ENCODE measurements at places on chromosomes 4 and X.

- DNase-seq, result peak; percentile 77
These were observed 325.3 kb upstream of the FTHL17 start for GRCh38 chrX:31397119-31397518.

GRCh38 chrX:134717698-134718097 is 59.4 kb upstream of the PLAC1 start:
- no peak for DNase-seq

GRCh38 chr4:108702960-108703359 is 52.6 kb downstream of the OSTC start:
- DNase-seq, result no peak

DNA sequence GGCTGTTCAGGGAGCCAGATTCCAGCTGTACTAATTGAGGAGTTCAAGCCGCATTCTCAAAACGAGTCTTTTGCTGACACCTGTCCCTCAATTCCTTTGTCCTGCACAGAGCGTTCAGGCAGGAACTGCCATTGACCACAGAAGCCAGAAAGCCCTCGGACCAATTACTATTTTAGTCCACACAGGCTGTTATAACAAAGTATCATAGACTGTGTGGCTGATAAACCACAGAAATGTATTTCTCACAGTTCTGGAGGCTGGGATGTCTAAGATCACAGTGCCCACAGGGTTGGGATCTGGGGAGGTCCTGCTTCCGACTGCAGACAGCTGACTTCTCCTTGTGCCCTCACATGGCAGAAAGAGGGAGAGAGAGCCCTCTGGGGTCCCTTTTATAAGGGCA is 119.8 kb upstream of the ATP6AP2 start:
- no peak for DNase-seq

DNA sequence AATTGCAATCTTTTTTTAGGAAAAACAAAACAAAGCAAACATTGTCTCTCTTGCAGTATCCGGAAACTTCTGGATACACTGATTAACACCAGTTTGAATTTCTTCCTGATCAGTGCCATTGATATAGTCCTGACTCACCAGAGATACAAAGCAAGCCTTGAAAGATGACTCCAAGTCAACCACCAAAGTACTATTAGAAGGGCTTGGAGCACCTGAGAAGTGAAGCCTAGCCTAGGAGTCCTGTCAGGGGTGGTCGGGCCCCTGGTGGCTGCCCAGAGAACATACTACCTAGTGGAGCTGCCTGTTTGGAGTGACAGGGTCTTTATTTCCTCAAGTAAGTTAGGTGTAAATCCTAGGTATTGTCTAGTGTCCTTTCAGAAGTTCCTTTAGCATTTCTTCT is 593.2 kb downstream of the ZNF674 start:
- peak; percentile 1 for DNase-seq

DNA sequence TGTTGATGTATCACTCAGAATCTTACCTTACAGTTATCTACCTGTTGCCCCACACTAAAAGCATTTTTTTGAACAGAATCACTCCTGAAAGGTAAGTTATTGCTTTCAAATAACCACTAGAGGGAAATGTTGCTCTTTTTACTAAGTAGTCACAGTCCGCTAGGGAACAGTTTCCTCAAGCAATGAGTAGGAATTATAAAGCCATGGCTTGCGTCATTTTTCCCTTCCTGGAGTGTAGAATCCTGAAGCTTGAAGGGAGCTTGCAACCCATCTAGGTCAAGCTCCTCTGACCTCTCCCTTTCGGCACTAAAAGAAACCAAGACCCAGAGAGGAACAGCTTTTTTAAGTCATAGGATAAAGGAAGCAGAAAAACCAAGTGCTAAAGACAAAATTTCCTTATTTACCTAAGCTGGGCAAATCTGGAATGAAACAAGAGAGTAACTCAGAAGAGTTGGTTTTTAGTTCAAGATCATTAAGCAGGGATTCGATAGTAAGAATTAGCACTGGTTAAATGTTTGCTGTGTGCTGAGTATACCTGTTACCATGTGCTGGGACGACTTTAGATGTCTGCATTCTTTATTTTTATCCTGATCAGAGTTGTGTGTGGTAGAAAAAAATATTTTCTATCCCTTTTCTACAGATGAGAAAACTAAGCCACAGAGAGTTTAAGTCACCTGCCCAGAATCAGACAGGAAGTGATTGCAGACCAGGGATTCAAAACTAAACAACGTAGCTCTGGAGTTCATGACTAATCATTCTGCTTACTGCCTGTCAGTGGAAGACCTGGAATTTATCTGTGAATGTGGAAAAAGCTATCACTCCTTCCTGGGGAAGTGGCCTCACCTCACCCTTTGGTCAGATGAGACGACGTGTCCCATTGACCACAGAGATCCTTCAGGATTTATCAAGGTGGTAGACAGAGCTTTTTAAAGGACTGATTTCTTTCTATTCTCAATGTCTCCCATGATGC is 631.5 kb downstream of the RAB28 start:
- peak; percentile 68 for DNase-seq

DNA sequence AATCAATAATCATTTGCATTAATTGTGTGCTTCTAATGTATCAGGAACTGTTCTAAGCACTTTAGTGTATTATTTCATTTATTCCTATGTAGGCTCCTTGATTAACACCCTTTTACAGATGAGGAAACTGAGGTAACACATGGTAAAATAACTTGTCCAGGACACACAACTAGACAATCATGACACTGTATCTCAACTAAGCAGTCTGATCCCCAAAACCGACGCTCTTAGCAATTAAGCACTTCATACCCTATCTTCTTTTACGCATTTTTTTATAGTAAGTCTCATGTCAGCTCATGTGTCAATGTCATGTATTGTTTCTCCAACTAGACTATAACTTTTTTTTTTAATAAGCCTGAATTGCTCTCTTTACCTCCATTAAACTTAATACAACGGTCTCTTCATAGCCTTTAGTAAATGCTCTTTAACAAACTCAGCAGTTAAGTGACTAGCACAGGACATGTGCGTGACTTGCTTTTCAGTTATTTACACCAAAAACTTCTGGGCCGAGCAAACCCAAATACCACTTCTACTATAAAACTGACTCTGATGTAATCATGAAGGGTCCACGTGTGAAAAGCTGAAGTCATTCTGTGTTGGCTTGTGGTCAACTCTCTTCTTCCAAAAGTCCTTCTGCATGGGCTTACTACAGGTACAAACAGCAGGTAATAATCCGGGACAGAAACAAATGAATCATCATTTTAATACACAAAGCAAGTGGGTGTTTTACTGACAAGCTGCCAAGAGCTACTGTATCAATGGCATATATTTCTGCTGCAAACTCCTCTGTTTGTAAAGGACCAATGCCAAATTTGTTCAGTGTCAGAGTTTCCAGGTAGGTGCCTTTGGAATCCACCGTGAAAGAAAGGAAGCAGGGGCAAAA is 7.9 kb upstream of the AMBN start:
- peak; percentile 23 for DNase-seq

- peak; percentile 5 for DNase-seq
These were observed 18.3 kb downstream of the MAGED2 start for GRCh38 chrX:54825716-54826438.

DNA sequence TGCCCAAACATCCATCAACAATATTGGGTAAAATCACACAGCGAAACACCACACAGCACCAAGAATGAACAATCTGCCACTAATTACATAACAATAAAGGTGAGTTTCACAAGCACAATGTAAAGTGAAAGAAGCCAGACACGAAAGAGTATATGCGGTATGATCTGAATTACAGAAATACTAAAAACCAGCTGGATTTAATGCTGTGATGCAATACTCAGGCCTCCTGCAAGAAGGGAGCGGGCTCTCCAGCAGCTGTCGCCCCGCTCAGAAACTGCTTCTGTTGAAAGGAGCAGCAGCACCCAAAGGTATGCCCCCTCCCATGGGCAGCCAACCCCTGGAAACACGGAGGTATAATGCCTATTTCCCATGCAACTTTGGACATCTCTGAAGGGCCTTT is 77.0 kb downstream of the PAPSS1 start:
- DNase-seq, result no peak

DNA sequence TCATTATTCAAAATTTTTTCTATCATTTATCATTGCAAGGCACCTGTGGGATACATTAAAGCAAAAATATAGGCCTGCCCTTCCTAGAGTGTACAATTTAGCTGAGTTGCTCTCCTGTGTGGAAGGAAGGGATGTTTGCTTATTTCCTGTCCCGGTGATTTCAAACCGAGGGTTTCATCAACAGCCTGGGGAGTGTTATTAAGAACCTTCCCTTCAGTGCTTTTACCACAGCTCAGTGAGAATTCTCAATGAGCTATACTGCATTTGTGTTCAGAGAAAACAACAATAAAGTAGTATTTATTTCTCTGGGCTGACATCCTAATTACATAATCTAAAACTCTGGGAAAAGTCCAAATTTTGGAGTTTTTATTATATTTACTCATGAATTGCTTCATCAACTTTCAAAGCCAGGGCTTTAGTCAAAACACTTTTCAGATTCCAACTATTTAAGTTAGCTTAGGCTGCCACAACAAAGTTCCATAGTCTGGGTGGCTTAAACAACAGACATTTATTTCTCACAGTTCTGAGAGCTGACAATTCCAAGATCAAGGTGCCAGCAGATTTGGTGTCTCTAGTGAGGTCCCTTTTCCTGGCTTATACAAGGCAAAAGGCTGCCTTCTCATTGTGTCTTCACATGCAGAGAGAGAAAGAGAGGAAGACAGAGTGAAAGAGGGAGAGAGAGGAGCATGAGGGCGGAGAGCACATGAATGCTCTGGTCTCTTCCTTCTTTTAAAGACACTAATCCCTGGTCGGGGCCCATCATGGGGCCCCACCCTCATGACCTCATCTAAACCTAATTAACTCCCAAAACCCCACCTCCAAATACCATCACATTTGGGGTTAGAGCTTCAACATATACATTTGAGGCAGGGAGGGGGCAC is 62.6 kb downstream of the MMRN1 start:
- no peak for DNase-seq

GRCh38 chrX:85051627-85052026 is 48.0 kb downstream of the APOOL start:
- DNase-seq, result no peak

- no peak for DNase-seq
These were observed 307.7 kb downstream of the GPM6A start for GRCh38 chr4:175504318-175504717.

DNA sequence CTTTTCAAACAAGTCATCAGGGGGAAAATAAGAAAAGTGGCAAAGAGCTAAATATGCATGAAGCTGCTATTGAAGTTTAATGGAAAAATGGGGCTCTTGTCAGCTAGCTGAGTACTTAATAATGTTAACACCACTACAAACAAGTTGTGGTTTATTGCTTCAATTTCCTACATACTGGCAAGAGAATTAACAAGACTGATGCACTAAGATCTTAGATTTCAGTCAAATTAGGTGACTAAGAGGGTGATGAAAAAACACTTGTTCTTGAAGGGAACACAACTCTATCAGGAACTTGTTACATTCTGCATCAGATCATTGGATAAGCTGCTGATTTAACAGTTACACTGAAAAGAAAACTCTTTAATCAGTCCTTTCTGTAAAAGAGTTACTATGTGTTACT is 234.6 kb upstream of the AFF2 start:
- DNase-seq, result no peak

DNA sequence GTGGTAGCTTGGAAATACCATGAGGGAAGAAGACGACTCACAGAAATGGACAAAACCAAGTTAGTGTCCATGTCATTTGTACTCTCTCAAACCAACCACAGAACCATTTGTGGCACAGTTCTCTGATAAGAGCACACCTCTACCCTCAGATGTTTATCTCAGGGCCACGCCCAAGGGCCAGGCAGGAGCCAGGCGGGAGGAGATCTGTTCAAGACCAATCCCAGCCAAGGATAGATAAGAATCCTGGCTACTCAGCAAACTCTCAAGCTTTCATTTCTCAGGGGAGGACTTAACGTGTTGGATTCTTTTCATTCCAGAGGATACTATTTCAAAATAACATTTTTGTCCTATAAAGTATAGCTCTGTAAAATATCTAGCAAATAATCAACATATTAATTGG is 95.0 kb downstream of the NYX start:
- DNase-seq, result no peak

DNA sequence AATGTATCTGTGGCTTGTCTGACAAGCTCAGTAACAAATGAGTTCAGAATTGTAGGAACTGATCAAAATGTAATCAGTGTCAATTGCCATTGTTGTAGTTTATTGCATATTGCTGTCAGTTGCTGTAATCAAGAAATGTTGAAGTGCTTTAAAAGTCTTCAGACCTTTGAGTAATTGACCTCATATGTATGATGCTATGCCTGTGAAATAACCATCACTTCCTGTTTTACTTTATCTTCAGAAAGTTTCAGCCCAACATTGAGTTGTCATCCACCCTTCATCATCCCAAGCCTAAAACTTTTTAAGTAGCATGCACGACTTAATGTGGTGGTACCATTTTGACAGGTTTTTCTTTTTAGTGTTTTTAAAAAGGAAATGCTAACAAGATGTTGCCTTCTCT is 212.4 kb downstream of the ARHGAP10 start:
- DNase-seq, result no peak

- no peak for DNase-seq
These were observed 129.8 kb downstream of the TBCK start for GRCh38 chr4:106186201-106186600.

DNA sequence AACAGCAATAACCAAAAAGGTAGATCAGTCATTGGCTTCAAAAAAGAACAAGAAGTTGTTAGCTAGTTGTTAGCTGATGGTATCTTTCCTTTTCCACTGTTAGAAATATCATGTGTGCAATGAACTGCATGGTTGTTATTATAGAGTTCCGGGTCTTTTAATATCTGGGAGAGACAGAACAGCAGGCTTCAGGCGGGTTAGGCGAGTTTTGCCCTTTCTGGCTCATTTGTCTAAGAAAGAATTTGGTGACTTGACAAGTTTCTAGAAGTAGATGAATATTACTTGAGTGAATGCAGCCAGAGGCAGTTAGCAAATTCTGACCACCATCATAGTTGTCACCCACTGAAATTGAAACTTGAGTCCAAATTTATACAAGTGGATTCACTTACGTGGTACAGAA is 88.9 kb upstream of the MID1 start:
- DNase-seq, result no peak

GRCh38 chr4:123363729-123364128 is 32.9 kb upstream of the SPRY1 start:
- no peak for DNase-seq

DNA sequence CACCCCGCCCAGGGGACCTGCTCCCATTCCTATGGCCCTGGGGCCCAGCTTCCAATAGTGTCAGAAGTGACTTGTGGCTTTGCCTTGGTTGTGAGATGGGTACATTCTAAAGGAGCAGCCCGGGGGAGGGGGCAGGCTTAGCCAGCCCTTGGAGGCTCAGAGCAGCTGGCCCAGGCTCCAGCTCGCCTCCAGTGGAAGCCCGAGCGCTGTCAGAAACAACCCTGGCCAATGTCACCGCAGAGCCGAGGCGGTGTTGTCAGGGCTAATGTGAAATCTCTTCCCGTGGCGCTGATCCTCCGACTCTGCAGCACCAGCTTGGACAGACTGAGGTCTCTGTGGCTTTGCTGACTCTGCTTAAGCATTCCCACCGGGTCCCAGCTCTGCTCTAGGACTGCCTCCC is 29.2 kb upstream of the ZNF81 start:
- DNase-seq, result no peak

All from ELR (cell line).